ENCODE measurements at places on chromosomes 5 and 9. TPM values are rescaled to one million over a fixed set of nuclear protein-coding genes. Genes with fewer than 3 reads are reported as not detected.

Gene NEUROG1
- not detected for total RNA-seq

Gene ATOX1
- total RNA-seq = 45.1 TPM

Gene CDC25C
- total RNA-seq = 6.7 TPM

DNA sequence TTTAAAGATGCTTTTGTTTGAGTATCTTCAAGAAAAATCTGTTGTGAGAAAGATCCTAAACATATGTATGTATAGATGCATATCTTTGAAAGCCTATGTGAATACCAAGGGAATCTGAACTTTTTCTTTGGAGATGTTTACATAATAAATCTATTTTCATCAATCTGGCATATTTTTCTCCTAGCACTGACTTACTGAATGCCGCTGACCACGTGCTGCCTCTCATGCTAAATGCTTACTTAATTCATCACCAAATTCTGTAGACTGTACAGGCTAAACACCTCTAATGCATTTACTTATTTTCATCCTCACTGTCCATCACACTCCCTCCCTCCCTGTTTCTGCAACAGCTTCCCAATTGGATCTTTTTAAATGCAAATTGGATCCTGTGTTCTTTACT is 566.2 kb upstream of the WWC1 start:
- DNase-seq = no peak

Gene SLC36A3
- not detected for total RNA-seq

GRCh38 chr9:34443976-34444375 is 14.4 kb downstream of the FAM219A start:
- DNase-seq = no peak

Data from dermis microvascular lymphatic vessel endothelial cell (primary cell).